ENCODE measurements at places on chromosomes 2 and 18.

GRCh38 chr2:202290316-202290715 lies 24.8 kb downstream of the NOP58 start:
- peak overlapping the region; percentile 70 for H3K27ac ChIP-seq
- peak; percentile 47 for DNase-seq
- H3K27me3 ChIP-seq = no peaks in the 10 kb centered on the region
- peaks cover 38% of the 10 kb centered on the region for H3K36me3 ChIP-seq
- peaks cover 7% of the 10 kb centered on the region for H3K4me1 ChIP-seq

GRCh38 chr18:10822456-10822855 lies 296.6 kb downstream of the NAPG start:
- H3K27me3 ChIP-seq = no peaks in the 10 kb centered on the region
- H3K36me3 ChIP-seq = no peaks in the 10 kb centered on the region
- H3K4me1 ChIP-seq = no peaks in the 10 kb centered on the region
- H3K27ac ChIP-seq = no peak overlapping the region

DNA sequence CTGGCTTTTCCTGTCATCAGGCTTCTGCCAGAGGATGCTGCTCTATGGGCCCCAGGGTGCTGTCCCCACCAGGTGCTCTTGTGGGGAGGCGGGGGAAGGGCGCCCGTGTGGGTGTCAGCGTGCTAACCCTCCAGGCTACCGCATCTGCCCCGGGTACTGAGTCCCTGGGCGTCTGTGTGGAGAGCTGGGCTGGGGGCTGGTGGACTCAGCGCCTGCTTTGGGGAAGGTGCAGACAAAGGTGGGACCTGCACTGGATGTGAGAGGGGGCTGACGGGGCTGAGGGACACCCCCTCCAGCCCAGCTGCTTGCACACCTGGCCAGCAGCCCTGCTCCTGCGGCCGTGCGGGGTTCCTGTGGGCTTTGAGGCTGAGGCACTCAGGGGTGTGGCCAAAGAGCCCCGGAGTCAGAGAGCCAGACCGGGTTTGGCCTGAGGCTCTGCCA lies 120.7 kb upstream of the PXDN start:
- H3K4me3 ChIP-seq = no peak overlapping the region
- DNase-seq = no peak
- H3K36me3 ChIP-seq = no peaks in the 10 kb centered on the region
- H3K27me3 ChIP-seq = peaks cover 44% of the 10 kb centered on the region

DNA sequence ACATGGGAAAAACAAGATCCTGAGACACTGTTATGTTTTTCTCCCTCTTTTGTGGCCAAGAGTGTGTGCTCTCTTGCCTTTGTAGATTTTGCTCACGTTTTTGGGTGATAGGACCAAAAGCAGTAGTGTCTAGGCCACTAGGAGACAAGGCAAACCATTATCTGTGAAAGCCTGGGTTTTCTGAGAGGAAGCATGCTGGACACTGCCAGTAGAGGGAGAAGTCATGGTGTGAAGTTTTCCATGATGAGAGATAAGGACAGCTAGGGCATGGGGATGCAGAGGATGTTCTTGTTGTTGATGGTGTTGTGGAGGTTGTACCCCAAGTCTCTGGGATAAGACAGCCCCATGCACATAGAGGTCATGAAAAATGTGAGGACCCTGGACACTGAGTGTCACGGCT lies 285.3 kb downstream of the SOX11 start:
- peaks cover 2% of the 10 kb centered on the region for H3K4me1 ChIP-seq
- DNase-seq = no peak
- no peak overlapping the region for H3K4me3 ChIP-seq

DNA sequence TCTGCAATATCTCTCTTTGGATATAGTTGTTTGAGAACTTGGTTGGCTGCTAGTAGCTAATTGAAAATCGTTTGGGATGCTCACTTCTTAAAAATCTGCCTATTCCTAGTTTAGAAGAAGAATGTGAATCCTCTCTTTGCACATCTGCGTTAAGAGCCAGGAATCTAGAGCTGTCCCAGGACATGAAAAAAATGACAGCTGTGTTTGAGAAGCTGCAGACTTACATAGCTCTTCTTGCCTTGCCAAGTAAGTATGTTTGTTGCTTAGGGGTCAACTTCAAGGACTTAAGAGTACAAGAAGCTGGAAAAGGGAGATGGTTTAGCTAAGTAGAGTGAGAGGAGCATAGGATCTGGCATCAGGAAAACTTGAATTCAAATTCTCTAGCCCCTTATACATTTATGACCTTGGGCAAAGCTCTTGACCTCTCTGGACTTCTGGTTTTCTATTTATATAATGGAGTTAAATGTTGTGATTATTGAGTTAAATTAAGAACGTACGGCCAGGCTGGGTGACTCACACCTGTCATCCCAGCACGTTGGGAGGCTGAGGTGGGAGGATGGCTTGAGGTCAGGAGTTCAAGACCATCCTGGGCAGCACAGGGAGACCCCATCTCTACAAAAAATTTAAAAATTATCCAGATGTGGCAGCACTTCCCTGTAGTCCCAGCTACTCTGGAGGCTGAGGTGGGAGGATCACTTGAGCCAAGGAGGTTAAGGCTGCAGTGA lies 55.2 kb upstream of the STON1 start:
- no peak overlapping the region for H3K4me3 ChIP-seq
- 0 out of 2 replicates have a peak, but pooled peaks cover 1% of the 10 kb centered on the region for H3K4me1 ChIP-seq
- H3K27ac ChIP-seq = no peak overlapping the region

DNA sequence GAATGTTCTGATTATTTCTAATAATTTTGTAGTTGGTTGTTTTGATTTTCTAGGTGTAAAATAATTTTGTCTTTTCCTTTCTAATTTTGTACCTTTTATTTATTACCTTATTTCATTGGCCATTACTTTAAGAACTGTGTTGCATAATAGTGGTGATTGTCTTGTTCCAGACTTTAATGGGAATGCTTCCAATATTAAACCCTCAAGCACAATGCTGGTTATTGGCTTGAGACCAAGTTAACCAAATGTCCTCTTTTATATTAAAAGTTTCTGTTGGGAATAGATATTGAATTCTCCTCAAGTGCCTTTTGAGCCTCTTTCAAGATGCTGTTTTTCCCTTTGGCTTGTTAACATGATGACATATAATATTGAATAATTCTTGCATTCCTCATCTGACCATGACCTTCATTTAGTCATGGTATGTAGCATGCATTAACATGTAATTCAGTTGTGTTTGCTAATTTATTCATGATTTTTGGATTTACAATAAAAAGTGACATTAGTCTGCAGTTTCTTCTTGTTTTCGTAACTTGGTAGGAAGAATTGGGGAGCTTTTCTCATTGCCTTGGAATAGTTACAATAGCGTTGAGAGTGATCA lies 141.7 kb downstream of the DIS3L2 start:
- H3K36me3 ChIP-seq = no peaks in the 10 kb centered on the region
- no peak overlapping the region for H3K27ac ChIP-seq
- DNase-seq = no peak
- H3K27me3 ChIP-seq = no peaks in the 10 kb centered on the region
- no peak overlapping the region for H3K4me3 ChIP-seq
- H3K4me1 ChIP-seq = no peaks in the 10 kb centered on the region

DNA sequence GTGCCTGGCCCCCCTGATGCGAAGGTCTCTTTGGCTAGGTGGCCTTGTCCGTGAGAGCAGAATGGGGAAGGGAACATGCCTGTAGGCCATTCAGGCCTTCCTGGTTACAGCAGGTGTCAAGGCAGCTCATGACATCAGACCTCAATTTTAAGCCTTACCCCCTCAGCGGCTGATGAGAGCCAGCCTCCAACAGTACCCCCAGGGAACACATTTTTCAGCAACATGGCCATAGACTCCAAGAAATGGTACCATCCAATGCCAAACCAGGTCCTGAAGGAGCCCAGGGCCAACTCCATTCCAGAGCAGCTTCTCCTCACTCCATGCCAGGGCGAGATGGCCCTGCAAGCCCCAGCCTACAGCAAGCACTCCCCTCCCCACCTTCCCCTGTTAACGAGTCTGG lies 199.2 kb downstream of the SMAD2 start:
- DNase-seq = no peak
- H3K27me3 ChIP-seq = no peaks in the 10 kb centered on the region
- H3K27ac ChIP-seq = no peak overlapping the region
- H3K4me1 ChIP-seq = no peaks in the 10 kb centered on the region

- no peaks in the 10 kb centered on the region for H3K36me3 ChIP-seq
- no peak overlapping the region for H3K4me3 ChIP-seq
- no peak for DNase-seq
- no peaks in the 10 kb centered on the region for H3K4me1 ChIP-seq
- no peaks in the 10 kb centered on the region for H3K27me3 ChIP-seq
- H3K27ac ChIP-seq = no peak overlapping the region
These were observed 287.7 kb upstream of the ZSWIM2 start for GRCh38 chr2:187136646-187137045.

DNA sequence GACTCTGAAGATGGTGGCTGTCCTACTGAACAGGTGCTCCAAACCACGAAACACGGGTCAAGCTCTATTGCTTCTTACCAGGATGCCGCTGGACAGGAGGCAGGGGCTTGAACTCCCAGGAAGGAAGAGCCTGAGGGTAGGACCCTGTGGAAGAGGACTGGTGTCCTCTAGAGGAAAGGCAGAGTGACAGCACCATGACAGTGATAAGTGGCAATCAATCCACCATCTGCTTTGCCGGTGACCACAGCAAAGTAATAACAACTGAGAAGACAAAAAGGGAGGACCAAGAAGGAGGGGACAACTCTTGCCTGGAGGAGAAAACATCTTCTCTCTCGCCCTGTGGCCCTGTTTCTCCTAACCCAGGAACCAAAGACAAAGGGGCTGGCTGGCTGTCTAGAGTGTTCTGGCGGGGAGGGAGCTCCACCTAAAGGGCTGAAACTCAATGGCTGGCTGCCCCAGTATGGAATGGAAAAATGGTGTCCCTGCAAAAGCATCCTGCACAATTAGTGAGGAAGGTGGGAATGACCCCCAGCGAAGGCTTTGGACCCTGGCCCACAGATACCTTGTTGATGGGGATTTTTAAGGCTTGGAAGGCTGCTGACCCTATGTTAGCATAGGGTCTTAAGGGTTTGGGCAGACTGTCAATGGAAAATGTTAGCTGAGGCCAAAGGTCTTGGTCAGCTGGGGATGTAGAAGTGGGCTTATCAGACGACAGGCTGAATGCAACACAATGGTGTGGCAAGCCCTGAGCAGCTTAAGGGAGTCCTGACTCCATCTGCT lies 35.4 kb downstream of the PROC start:
- H3K4me3 ChIP-seq = no peak overlapping the region
- H3K4me1 ChIP-seq = 0 out of 2 replicates have a peak, but pooled peaks cover 4% of the 10 kb centered on the region
- no peaks in the 10 kb centered on the region for H3K36me3 ChIP-seq
- H3K27me3 ChIP-seq = no peaks in the 10 kb centered on the region

DNA sequence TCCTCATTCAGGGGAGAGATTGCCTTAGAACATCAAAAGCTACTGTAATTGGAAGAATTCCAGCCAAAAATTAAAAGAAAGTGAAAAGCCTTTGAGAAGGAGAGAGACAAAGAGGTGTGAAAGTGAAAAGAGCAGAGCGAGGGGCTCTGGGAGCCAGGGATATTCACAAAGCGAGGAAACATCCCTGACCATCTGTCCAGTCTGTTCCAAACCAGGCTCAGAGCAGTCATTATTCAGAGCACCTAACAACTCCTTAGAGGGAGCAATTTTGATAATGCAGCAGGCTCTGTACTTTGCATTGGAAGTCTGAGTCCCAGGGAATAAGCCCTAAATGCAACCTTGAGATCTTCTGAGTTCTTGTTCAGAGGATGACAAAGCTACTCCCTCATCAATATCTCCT lies 119.1 kb upstream of the LYPD1 start:
- H3K4me3 ChIP-seq = no peak overlapping the region
- H3K4me1 ChIP-seq = no peaks in the 10 kb centered on the region
- H3K27me3 ChIP-seq = no peaks in the 10 kb centered on the region
- no peak for DNase-seq

GRCh38 chr2:8628866-8629209 lies 53.0 kb upstream of the ID2 start:
- no peaks in the 10 kb centered on the region for H3K27me3 ChIP-seq
- peaks cover 11% of the 10 kb centered on the region for H3K4me1 ChIP-seq
- H3K27ac ChIP-seq = no peak overlapping the region
- no peak overlapping the region for H3K4me3 ChIP-seq
- no peaks in the 10 kb centered on the region for H3K36me3 ChIP-seq

- DNase-seq = no peak
- H3K4me1 ChIP-seq = no peaks in the 10 kb centered on the region
- no peak overlapping the region for H3K27ac ChIP-seq
- no peaks in the 10 kb centered on the region for H3K36me3 ChIP-seq
- H3K27me3 ChIP-seq = no peaks in the 10 kb centered on the region
These were observed 129.3 kb downstream of the MARCHF4 start for GRCh38 chr2:216243026-216243425.

- no peak for DNase-seq
- no peaks in the 10 kb centered on the region for H3K4me1 ChIP-seq
- no peak overlapping the region for H3K27ac ChIP-seq
- H3K36me3 ChIP-seq = no peaks in the 10 kb centered on the region
- H3K27me3 ChIP-seq = no peaks in the 10 kb centered on the region
These were observed 339.2 kb downstream of the PDE11A start for GRCh38 chr2:177733322-177733855.

DNA sequence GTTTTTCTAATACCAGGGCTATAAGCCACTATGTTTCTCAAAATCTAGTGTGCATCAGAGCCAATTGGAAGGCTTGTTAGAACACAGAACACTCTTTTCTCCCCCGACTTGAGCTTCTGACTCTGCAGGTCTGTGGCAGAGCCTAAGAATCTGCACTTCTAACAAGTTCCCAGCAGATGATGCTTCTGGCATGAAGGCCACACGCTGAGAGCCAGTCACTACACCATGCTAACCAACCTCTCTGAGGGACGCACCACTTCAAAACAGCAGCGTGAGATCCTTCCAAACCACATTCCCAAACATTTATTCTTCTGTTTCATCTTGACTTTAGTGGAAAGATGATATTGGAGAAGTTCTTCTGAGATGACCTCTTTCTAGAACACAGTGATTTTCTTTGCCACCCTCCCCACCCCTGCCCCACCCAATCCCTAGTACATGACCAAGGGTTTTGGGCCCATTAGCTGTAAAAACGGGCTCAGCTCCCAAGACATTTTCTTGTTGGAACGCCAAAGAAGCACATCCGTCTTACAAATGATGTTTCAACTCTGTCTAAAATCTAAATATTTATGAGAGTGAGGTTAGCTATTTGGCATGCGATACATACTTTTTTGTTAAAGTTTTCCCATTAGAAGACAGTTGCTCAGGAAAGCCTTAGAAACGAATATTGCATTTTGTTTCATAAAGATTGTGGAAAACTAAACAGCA lies 391.9 kb downstream of the TMEM182 start:
- no peak overlapping the region for H3K4me3 ChIP-seq
- no peaks in the 10 kb centered on the region for H3K27me3 ChIP-seq
- no peak overlapping the region for H3K27ac ChIP-seq

DNA sequence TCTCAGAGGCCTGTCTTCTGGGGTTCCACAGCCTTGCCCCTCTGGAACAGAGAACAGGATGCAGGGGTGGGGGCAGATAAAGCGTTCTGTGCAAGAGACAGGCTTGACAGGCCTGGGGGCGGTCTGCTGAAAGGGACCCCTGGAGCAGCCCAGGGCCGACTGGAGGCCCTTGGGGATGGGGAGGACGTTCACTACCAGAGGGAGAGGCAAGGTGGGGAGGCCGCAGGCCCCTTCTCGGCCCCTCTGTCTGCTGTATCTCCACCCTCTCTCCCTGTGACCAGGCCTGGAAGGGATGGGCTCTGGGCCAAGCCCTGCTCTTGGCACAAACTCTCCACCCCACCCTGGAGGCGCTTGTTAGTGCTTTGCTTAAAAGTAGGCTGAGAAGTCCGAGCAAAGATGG lies 27.3 kb upstream of the INHBB start:
- peaks cover 3% of the 10 kb centered on the region for H3K4me1 ChIP-seq
- no peaks in the 10 kb centered on the region for H3K36me3 ChIP-seq
- peaks cover 39% of the 10 kb centered on the region for H3K27me3 ChIP-seq
- no peak for DNase-seq
- no peak overlapping the region for H3K27ac ChIP-seq

GRCh38 chr2:16525265-16525887 lies 140.3 kb downstream of the CYRIA start:
- H3K36me3 ChIP-seq = no peaks in the 10 kb centered on the region
- H3K4me1 ChIP-seq = no peaks in the 10 kb centered on the region
- H3K4me3 ChIP-seq = no peak overlapping the region
- no peak overlapping the region for H3K27ac ChIP-seq
- no peaks in the 10 kb centered on the region for H3K27me3 ChIP-seq

Measured in IMR-90 (cell line).